Fibroblast of villous mesenchyme (primary cell): ENCODE measurements at places on chromosomes 5 and 9. TPM values are rescaled to one million over a fixed set of nuclear protein-coding genes. Genes with fewer than 3 reads are reported as not detected.

The DIPK1B gene
- total RNA-seq, result under 0.01 and 0.43 TPM in 2 replicates

The POU5F2 gene
- total RNA-seq, result 1.3 and 2.2 TPM in 2 replicates

The ISL1 gene
- total RNA-seq, result not detected in 2 replicates

The CDKN2B gene
- total RNA-seq, result 43.2 and 58.3 TPM in 2 replicates

The PPP3R2 gene
- total RNA-seq, result not detected in 2 replicates

The SH3GLB2 gene
- 30.9 and 39.3 TPM in 2 replicates for total RNA-seq

The TMEM252 gene
- total RNA-seq, result not detected in 2 replicates

The CYSRT1 gene
- total RNA-seq, result under 0.01 and 0.64 TPM in 2 replicates

The MYMK gene
- total RNA-seq, result not detected in 2 replicates

The TAF1L gene
- total RNA-seq, result under 0.01 TPM in 1 of 2 replicates, not detected in the other

The PCDHGA10 gene
- 11.7 and 12.2 TPM in 2 replicates for total RNA-seq

The INIP gene
- total RNA-seq, result 12.9 and 23.3 TPM in 2 replicates

The ETF1 gene
- total RNA-seq, result 126 and 160 TPM in 2 replicates

The TRIP13 gene
- 16.8 and 29.8 TPM in 2 replicates for total RNA-seq

The PCDHGA4 gene
- total RNA-seq, result 4.5 and 7.3 TPM in 2 replicates

The SH2D3C gene
- total RNA-seq, result 0.32 and 0.43 TPM in 2 replicates

The CCL19 gene
- total RNA-seq, result not detected in 2 replicates

The SLC36A3 gene
- total RNA-seq, result not detected in 2 replicates

The TXNDC8 gene
- not detected in 2 replicates for total RNA-seq

The PCDHAC2 gene
- total RNA-seq, result under 0.01 TPM in 2 replicates

The ADAM19 gene
- 89.8 and 119 TPM in 2 replicates for total RNA-seq

The LCP2 gene
- not detected in 2 replicates for total RNA-seq

The HMMR gene
- total RNA-seq, result 10.0 and 32.8 TPM in 2 replicates

The SLC6A18 gene
- not detected in 2 replicates for total RNA-seq

The SLC34A1 gene
- not detected in 2 replicates for total RNA-seq

The CDC20B gene
- total RNA-seq, result not detected in 2 replicates

The ANKRD18A gene
- under 0.01 TPM in 1 of 2 replicates, not detected in the other for total RNA-seq

The SLC6A19 gene
- total RNA-seq, result not detected in 2 replicates

The CDH9 gene
- not detected in 2 replicates for total RNA-seq

The PLPP7 gene
- 8.2 and 10.0 TPM in 2 replicates for total RNA-seq

The IPO11 gene
- 20.9 and 34.5 TPM in 2 replicates for total RNA-seq

The ADGRD2 gene
- total RNA-seq, result not detected in 2 replicates

The MOCS2 gene
- 47.7 and 60.9 TPM in 2 replicates for total RNA-seq

The PDLIM4 gene
- total RNA-seq, result 42.8 and 97.2 TPM in 2 replicates

The FRRS1L gene
- under 0.01 TPM in 1 of 2 replicates, not detected in the other for total RNA-seq

The OR1Q1 gene
- not detected in 2 replicates for total RNA-seq
